ENCODE measurements at places on chromosomes 7 and 10.

- no peak for DNase-seq
Measured at GRCh38 chr10:109982123-109982522, 25.7 kb upstream of the ADD3 start.

DNA sequence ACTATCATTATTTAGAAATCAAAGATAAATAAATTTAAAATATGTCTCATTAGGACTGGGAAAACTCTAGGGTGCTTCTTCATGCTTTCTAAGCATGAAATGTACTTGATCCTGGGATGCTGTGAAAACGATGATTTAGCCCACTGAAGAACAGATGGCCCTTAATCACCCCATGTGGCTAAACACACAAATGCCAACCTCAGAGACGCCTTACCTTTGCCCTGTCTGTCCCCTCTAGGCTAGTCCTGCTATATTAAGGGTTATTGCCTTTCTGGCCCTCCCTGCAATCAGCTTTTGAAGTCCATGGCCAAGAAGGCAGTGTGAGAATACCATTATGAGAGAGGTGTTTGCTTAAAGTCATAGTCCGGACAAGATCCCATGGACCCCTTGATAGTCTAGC lies 217.2 kb downstream of the TWIST1 start:
- no peak for DNase-seq

- no peak for DNase-seq
Measured at GRCh38 chr7:99485094-99485493, 12.4 kb downstream of the ZNF789 start.

- no peak for DNase-seq
Measured at GRCh38 chr7:45196374-45196773, 38.8 kb downstream of the RAMP3 start.

- DNase-seq: peak; percentile 18
Measured at GRCh38 chr7:26910221-26910620, 45.8 kb upstream of the SKAP2 start.

GRCh38 chr7:23523486-23524075 lies 8.2 kb downstream of the TRA2A start:
- DNase-seq: no peak

DNA sequence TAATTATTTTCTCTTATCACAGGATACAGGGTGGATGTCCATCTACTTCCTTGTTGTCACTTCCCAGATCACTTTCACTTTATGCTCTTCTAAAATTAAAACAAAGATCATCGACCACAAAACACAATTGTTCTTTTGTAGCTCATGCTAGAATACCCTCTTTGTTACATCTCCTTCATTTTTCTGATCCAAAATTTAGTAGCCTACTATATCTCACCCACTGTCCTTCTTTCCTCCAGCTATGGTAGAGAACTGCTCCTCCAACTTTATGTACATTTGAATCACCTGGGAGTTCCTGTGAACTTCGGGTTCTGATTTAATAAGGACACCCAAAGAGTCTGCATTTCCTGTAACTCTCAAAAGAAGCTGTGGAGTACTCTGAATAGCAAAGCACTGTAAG lies 1.2 kb upstream of the AHR start:
- no peak for DNase-seq

DNA sequence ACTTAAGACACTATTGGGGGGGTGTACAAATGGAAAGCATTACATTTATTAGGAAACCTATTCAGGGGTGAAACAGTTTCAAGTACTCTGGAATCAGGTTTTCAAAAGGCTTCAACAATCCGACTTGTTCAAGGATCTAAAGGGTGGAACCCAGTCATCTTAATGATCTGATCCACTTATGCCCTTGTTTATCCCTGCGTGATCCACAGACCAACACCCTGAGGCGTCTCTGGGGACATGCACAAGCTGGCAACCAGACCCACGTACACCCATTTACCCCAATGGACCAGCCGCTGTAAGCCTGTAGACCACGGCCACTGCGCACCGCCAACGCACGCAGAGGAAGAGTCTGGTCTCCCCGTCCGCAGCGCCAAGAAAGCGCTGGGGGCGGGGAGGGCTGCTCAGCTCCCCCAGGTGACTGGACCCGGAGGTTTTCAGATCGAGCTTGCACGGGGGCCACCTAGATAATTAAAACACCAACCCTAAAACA lies 13.4 kb downstream of the HNRNPF start:
- no peak for DNase-seq

DNA sequence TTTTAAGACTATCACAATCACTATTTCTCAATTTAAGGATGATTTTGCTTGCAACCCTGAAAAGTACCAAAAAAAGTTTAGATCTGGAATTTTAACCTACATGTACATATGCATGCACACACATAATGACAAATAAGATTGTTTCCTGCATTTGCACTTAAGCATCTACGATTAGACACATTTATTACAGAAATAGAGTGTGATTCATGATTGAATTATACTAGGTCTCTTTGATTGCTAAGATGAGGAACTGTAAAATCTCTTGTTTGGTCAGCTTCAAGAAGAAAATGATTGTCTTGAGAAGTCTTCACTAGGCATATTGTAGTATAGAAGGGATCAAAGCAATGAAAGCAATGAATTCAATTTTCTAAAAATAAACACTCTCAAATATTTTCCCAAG lies 185.9 kb upstream of the AGR3 start:
- DNase-seq: no peak

DNA sequence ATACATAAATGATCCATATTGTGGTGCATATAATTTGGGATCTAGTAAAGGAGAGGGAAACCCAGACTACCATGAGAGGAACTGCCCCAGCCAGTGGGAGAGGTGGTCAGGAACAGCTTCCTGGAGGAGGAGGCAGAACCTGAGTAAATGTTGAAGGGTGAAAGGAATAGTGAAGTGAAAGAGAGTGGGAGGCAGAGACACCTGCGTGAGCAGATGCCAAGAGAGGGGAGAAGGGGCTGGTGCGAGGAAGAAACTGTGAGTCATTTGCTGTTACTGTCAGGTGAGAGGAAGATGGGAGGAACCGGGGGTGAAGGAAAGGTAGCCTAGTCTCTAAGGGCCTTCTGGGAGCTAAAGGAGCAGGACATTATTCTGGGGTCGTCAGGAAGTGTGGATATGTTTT lies 294.8 kb downstream of the GRID1 start:
- no peak for DNase-seq

GRCh38 chr10:1465993-1466764 lies 271.1 kb downstream of the ADARB2 start:
- no peak for DNase-seq

GRCh38 chr7:129007572-129007971 lies 47.3 kb downstream of the TNPO3 start:
- DNase-seq: no peak

DNA sequence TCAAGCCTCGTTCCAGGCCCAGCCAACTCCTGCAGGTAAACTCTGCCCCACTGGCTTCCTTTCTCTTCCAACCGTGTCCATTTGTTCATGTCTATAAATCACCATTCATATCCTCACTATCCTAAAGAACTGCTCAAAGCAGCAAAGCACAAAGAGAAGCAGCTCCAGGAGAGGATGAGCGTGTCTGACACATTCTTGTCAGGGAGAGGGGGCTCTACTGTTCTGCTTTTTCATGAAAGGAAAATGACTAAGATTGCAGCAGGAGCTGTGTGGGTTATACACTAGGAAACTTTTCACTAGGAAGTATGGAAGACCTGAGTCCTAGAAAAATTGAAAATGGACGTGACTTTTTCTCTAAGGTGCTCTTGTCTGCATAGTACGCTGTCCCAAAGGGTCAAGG lies 16.7 kb downstream of the AGFG2 start:
- DNase-seq: no peak

GRCh38 chr10:22550732-22551131 lies 163.6 kb downstream of the PIP4K2A start:
- DNase-seq: peak; percentile 40

DNA sequence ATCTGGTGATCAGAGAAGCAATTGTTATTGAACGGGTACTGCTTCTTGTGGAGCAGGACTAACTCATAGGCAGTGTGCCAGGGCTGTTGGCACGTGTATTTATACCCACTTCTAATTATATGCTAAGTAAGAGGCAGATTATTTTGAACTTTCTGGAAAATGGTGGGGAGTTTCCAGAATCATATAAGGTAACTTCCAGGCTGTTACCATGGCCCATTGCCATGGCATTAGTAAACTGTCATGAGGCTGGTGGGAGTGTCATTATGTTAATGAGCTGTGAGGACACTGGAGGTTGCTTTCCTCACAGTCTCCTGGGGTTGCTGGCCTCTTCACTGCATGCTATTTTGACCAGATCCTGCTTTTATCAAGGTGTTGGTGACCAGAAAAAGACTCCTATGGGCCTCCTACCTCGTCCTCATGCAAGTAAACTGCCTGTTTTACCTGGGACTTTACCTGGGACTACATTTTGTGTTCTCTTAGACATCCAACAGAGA lies 122.6 kb downstream of the KCND2 start:
- DNase-seq: no peak

- DNase-seq: no peak
Measured at GRCh38 chr7:149719050-149719899, 54.1 kb downstream of the ZNF467 start.

DNA sequence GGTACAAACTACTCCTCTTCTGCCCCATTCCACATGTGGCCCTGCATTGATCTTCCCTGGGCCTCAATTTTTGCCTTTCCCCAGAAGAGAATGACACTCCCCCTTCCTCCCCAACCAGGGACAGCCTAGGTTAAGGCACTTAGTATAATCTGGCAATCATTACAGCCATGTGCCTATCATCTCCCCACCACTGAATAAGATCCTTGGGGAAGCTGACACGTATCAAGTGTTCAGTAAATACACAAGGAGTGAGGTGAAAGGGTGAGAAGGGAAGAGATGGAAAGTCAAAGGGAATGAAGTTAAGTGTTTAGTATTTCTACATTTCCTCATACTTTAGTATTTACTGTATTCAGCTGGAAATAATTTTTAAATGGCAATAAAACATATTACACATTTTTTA lies 31.9 kb downstream of the FBXW4 start:
- DNase-seq: no peak

DNA sequence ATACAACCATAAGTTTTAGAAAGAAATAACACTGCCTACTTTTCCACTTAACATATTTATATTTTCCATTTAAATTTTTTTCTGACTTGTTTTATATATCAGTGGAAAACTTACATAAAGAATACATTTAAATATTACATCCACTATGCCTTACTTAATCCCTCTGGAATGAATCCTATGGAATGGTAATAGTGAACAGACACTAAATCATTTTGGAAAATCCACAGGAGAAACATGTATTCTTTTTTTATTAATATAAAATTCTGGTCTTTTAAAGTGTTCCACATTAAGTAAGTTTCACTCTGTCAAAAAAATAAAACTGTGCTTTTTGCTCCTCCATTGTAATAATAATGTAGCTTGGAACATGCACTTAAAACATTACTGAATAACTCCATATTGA lies 236.8 kb upstream of the LRRN3 start:
- no peak for DNase-seq

- no peak for DNase-seq
Measured at GRCh38 chr7:83794829-83795228, 145.9 kb upstream of the SEMA3E start.

DNA sequence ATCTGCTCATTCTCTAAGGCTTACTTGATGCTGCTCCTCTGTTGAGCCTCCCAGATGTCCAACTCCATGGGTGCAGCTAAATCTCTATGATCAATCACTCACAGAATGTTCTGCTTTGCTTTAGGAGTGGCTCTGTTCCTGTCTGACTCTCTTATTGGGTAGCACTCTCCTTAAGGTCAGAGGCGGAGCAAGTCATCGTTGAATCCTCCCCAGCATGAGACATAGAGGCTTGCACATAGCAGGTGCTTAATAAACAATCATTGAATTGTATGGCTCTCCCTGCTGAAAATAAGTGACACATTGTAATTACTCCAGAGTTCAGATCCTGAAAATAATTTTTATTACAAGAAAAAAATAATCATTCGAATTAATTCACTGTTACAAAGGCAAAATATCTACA lies 69.7 kb downstream of the NPS start:
- DNase-seq: no peak

GRCh38 chr10:84549368-84550165 lies 221.2 kb downstream of the CCSER2 start:
- DNase-seq: no peak

DNA sequence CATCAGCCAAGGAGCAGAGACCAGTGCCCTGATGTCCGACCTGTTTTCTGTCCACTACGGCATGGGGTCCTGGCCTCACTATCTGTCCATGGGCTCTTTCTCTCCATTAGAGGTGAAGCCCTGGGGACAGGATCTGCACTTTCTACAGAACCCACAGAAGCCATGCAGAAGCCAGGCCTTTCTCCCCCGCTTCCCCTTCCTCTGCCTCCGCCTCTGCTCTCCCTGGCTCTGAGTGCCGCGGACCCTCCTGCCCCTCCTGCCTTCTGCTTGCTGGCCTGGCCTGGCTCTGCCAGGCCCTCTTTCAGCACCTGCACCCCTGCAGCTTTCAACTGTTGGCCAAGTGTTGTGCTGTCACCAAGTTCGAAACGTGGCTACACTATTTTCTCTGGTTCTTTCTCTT lies 439.8 kb upstream of the ZMIZ1 start:
- DNase-seq: no peak

DNA sequence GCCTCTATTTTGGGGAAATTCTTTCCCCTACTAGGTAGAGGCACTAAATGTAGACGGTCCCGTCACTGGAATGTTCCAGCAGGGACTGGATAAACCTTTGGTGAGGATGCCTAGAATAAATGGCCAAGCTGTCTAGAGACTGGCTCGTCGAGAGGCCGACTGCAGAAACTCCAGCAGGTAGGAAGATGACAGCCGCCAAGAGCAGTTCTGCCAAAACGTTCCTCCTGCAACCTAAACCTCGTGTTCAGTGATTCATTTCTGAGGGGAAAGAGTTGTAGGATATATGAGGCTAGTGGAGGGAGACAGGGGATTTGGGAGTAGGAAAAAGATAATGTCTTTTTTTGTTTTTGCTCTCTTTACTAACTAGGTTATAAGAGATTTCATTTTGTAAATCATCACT lies 184.7 kb upstream of the GDF10 start:
- DNase-seq: no peak

- peak; percentile 54 for DNase-seq
Measured at GRCh38 chr10:48289501-48290238, 15.2 kb upstream of the FRMPD2 start.
